Activated effector memory CD4-positive, alpha-beta T cell treated with anti-CD3 and anti-CD28 coated beads, Interleukin-2, amount 50 U/mL, for 16 hours (primary cell): ENCODE measurements at places on chromosomes 4 and X.
A peak's percentile ranks its signal among the peaks of the same experiment; 100 is the strongest.

DNA sequence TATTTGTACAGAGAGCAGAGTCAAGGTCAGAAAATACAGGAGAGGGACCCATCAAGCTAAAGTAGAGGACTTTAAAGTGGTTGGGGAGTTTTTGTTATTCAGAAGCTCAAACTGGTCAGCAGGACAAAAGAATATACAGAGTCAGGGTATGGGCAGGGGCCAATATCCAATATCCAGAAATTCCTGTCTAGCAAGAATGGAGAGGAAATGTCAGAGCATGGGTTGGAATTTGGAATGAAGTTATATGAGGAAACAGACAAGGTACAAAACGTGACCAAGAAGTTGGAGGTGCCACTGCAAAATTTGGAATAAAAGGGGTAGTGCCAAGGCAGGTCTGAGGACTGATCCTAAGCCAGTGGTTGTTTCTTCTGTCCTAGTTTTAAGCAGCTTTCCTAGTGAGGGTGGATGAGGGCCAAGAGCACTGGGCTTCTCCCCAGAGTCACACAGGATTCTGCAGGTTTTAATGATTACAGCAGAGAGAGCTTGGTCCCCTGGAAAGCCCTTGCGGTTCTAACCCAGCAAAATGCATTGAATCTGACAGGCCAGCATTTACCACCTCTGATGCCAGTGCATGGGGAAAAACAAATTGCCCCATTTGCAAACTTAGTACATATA, 304.7 kb upstream of the FTHL17 start:
- no peak for DNase-seq

GRCh38 chrX:69161786-69162349, 3.4 kb downstream of the PJA1 start:
- DNase-seq: no peak

- DNase-seq: no peak
Observed at GRCh38 chrX:116628464-116628863, 165.7 kb upstream of the CT83 start.

DNA sequence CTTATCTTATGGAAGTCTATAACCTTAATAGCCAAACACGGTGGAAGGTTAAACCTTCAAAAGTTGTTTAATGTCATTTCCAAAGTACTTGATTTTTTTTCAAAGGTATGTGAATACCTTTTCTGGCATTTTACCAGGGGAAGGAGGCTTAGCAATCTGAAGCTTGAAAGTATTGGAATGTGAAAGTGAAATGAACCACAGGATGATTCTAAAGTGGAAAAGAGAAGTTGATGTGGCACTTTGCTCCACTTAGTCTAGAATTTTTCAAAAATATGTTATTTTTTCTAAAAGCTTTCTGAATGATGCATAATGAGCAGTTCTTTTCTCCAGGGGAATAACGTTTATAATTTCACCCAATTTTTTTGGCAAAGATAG, 19.2 kb downstream of the PI4K2B start:
- DNase-seq: no peak

- DNase-seq: no peak
Observed at GRCh38 chr4:37641886-37642849, 44.0 kb downstream of the RELL1 start.

DNA sequence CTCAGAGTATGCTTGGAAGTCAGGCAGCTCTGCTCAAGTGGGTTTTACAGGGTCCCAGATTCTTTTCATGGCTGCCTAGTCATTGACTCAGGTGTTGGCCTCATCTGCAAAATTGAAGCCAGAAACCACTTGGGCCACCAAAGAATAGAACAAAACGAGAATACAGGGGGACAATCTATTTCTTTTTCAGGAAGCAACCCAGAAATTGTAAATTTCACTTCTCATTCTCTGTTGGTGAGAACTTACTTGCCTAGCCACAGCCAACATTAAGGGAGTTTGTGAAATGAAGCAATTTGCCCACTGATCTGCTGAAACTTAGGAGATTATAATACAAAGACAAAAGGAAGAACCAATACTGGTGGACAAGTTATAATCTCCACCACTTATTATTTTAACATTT, 8.6 kb upstream of the TKTL2 start:
- no peak for DNase-seq

DNA sequence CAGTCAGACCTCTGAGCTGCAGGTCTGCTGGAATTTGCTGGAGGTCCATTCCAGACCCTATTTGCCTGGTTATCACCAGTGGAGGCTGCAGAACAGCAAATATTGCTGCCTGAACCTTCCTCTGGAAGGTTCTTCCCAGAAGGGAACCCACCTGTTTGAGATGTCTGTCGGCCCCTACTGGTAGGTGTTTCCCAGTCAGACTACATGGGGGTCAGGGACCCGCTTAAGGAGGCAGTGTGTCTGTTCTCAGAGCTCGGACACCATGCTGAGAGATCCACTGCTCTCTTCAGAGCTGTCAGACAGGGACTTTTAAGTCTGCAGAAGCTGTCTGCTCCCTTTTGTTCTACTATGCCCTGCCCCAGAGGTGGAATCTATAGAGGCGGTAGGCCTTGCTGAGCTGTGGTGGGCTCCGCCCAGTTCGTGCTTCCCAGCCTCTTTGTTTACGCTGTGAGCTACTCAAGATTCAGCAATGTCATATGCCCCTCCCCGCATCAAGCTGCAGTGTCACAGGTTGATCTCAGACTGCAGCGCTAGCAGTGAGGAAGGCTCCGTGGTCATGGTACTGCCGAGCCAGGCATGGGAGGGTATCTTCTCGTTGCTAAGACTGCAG, 44.1 kb upstream of the KDR start:
- DNase-seq: no peak

DNA sequence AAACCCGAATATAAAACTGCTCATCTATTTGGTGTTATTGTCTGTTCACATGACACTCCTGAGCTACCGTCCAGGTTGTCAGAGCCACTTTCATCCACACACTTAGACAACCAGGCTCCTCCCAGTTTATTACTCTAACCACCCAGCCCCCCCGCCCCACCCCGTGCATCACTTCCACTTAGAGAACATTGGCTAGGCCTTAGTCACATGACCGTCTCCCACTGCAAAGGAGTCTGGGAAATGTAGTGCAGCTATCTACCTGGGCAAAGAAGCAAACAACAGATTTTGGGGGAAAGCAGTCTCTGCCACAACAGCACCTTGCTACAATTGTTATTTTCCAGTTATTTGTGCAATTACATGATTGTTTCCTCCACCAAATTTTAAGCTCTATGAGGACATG, 57.6 kb upstream of the RBPJ start:
- DNase-seq: no peak

GRCh38 chr4:161254375-161254774, 909.4 kb downstream of the FSTL5 start:
- DNase-seq: no peak

- peak; percentile 84 for DNase-seq
Observed at GRCh38 chrX:49884290-49884862, 5.1 kb downstream of the USP27X start.

GRCh38 chr4:94803181-94803580, 45.4 kb downstream of the BMPR1B start:
- no peak for DNase-seq

- DNase-seq: no peak
Observed at GRCh38 chr4:6769989-6770420, 12.5 kb upstream of the KIAA0232 start.

GRCh38 chrX:1412551-1413161, 20.7 kb upstream of the SLC25A6 start:
- peak; percentile 57 for DNase-seq

GRCh38 chr4:76902233-76902890, 4.4 kb upstream of the SOWAHB start:
- DNase-seq: no peak

DNA sequence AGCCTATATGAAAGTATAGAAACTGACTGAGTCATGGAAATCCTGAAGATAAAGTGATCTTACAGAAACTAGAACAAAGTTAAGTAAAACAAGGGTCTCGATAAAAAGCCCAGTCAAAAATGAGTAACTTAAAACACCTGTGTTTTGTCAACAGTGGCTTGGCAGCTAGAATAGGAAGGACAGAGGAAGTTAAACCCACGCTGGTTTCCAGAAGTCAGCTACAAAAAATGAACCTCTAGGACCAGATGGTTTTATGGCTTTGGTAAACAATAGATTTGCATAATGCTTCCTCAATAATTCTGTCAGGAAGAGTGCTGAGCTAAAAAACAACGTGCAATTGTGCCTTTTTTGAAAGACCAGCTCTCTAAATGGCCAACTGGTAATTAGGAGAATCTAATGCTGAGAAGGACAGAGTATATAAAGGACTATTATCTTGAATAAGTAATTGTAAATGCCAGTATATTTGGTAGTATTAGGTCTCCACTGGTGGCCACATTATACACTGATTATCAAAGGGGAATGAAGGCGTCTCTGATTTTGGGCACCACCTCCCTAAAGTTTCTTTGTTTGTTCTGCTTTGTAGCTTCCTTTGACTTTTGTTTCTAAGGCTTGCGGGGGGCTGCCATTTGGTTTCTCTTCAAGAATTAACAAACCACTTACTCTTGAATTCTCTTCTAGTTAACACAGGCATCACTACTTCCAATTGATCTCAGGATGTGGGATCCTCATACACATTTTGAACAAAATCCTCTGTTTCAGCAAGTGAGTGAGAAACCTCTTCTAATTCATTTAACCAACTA, 72.2 kb upstream of the PPP3CA start:
- DNase-seq: no peak

DNA sequence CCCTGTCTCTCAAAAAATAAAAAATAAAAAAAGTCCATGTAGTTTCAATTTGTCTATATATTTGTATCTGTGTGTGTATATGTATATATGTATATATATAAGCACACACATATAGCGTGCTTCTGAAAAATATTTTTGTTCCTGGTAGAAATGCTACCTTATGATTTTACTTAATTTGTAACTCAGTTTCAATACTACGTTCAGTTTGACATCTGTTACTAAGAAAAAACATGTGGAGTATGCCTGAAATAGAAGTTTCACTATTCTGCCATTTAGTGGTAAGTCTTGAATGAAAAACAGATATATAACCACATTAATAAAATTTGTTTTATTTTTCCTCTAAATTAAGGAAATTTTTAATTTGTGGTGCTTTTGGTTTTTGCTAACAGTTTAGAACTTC, 14.2 kb downstream of the FSTL5 start:
- no peak for DNase-seq

DNA sequence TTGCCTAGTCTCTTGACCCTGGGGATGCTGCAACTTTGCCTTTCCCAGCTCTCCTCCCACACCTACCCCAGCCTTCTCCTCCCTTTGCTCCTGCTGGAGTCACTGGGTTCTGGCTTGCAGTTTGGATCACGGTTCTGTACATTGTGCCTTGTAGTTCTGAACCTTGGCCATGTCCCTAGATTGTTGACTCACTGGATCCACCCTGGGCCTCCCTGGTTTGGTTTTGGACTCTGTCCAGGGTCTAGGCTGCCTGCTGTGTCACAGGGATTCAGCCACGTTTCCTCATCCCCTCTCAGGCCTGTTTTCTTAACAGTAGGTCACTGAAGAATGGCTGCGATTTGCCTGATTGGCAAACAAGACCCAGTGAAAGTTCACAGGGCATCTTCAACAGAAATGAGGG, 11.5 kb upstream of the GABRE start:
- no peak for DNase-seq

DNA sequence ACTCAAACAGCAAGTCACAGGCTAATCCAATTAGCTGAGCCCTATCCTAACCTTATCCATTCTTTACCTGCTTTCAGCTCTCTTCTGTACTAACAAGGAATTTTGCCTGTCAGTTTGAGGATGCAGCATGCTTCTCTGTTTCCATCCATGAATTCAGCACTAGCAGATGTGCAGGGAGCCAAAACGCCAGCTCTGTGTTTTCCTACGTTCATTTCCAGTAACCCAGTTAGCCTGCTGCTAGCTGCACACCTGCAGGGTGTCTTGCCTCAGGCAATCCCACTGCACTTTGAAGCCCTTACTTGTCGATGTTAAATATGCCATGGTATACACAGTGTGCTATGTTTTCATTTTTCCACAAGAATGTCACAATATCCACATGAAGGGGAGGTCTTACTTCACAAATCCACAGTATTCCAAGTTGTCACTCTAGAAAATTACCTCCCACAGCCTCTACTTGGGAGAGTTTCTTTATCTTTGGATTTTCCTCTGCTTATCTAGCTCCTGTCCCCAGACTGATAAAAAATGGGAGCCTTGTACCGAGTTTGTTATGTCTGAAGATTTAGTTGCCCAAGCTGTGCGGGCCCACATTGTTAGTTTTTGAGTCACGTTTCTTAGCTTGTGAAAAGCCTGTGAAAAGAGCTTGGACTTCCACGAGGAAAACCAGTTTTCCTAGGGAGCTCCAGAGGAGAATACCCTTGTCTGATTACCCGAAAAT, 127.6 kb upstream of the HHIP start:
- no peak for DNase-seq
